ENCODE measurements at places on chromosomes 16 and 17.
A peak's percentile ranks its signal among the peaks of the same experiment; 100 is the strongest.

GRCh38 chr17:50598487-50598886, 36.2 kb upstream of the ABCC3 start:
- DNase-seq, result no peak

GRCh38 chr16:57145046-57146021, 40.5 kb downstream of the PSME3IP1 start:
- DNase-seq, result no peak

DNA sequence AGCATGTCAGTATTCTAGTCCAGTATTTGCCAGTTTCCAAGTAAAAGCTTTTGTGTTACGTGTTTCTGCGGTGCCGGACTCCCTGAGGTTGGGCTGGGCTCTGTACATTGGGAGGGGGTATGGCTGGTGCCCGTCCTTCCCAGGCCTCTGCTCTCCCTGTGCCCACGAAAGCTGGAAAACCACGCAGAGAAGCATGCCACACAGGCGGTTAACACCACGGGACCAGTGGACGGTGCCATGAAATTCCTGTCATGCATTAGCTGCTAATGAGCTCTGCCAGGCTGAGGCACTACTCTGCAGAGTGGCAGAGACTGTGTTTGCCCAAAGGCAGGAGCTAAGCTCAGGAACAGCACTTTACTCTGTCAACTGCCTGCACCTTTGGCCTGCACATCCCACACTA, 8.1 kb downstream of the SMIM5 start:
- no peak for DNase-seq

GRCh38 chr16:73317321-73317857, 269.5 kb upstream of the ZFHX3 start:
- DNase-seq, result no peak

DNA sequence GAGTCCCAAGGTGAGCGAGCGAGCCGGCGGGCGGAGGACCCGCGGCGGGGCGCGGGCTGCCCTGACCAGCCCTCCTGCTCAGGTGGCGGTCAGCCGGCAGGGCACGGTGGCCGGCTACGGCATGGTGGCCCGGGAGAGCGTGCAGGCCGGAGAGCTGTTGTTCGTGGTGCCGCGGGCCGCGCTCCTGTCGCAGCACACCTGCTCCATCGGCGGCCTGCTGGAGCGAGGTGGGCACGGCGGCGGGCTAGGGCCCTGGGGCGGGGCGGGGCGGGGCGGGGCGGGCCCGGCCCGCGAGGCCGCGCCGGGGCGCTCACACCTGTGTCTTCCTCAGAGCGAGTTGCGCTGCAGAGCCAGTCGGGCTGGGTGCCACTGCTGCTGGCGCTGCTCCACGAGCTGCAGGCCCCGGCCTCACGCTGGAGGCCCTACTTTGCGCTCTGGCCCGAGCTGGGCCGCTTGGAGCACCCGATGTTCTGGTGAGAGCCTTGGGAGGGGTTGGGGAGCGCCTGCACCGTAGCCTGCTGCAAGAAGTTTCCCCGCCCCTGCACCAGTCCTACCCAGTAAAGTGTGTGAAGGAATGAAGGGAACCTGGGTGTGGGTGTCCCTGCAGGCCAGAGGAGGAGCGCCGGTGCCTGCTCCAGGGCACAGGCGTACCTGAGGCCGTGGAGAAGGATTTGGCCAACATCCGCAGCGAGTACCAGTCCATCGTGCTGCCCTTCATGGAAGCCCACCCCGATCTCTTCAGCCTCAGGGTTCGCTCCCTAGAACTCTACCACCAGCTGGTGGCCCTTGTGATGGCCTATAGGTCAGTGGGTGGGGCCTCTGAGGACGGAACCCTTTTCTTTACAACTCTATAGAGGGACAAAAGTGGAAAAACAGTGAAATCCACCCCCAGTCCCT, 802 bp downstream of the SETD6 start:
- peak; percentile 35 for DNase-seq

DNA sequence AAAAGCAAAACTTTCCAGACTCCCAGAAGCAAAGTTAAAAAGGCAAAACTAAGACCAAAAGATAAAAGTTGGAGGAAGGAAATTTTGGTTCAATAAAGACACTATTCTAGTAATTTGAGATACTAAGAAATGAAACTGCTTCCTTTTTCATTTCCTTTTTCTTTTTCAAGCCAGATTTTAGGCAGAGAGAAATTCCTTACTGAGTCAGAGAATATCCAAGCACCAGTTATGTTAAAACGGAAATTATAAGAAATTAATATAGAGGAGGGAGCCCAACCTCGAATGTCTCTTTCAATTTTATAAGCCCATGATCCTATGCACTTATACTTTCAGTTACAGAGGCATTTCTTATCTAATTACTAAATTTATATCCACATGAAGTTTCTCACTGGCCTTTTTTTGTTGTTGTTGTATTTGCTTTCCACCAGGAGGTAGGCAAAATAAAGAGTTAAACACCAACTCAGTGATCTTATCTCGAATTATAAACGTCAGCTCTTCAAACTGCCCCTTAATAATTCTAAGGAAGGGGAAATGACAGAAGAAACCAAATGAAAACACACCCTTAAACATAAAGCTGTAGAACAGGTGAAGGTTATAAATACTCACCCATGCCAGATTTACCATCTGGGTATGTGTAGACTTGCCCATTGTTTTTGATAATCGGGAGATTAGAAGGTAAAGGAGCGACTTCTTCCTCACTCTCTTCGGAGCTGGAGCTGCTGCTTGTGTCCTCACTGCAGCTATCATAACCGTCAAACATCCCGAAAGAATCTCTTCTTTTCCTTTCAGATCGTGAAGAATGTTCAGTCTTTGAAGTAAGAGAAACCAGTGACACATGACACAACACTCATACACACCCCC, 35.2 kb downstream of the MBTD1 start:
- DNase-seq, result peak; percentile 13

GRCh38 chr17:6510321-6510977, 45.9 kb downstream of the PITPNM3 start:
- DNase-seq, result no peak

DNA sequence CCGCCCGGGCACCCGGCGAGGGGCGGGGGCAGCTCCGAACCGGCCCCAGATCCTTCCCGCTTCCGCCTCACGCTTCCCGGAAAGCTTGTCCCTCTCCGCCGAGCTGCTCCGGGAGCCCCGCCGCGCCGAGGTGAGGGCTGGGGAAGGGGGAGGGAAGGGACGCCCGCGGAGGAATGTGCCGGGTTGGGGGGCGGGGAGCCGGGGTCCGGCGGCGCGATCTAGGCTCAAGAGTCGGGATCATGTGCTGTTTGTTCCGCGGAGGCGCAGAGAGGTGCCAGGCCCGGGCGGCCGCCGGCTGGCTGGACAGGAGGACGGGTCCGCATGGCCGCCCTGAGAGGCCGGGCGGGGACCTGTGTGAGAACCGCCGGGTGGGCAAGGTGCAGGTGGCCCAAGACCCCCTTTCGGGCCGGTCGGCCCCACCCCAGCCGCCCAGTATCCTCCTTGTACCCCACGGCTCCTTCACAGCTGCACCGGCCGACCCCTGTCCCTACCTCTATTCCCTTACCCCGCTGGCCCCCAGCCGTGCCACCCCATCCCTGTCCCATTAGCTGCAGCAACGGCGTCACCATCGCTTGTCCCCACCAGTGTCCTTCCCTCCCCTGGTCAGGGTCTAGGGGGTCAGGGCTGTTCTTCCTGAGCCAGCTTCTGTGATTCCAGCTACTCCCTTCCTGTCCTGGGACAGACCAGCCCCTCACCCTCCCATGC, 429 bp downstream of the KIF1C start:
- no peak for DNase-seq

DNA sequence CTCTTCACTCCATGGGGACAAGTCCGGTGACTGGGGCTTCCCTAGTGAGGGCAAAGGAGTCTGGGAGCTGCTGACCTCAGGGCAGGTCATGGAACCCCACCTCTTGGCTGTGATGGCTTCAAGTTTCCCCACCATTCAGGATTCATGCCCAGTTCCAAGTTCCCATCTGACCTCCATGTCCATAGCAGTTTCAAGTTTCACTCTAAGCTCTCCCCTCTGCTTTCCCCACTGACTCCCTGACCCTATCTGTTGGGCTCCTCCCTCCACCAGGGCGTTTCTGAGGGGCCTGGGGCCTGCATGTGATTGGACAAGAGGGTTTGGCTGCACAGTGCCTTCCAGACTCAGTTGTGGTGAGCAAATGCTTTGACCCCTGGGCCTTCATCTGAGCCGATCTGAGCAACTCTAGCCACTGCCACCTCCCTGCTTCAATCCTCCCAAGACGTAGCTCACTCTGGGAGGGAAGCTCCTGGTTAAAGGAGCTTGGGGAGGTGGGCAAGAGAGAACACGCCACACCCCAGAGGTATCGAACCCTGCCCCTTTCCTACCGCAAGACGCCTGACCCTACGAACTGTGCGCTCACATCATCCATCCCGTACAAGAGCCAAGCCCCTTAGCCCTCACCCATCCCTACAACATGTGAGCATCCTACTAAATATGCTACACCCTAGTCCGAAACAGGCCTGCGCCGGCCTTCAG, 8.3 kb downstream of the ZNF629 start:
- no peak for DNase-seq

DNA sequence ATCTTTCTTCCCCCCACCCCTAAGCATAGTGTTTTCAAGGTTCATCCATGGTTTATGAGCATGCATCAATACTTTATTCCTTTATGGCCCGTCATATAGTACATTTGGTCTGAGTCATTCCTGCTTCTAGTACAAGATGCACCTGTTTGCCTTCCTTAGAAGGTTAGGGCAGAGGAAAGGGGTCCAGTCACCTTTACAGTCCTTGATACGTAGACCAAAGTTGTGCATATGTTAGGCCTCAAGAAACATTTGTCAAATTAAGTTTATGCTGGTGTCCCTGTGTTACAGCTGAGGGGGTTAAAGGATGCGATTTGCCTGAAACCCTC, 1.4 kb downstream of the CYB5D2 start:
- DNase-seq, result no peak

GRCh38 chr16:86064431-86065250, 165.7 kb downstream of the IRF8 start:
- DNase-seq, result no peak

GRCh38 chr16:35752773-35753558, 2293.6 kb downstream of the TP53TG3F start:
- DNase-seq, result no peak

DNA sequence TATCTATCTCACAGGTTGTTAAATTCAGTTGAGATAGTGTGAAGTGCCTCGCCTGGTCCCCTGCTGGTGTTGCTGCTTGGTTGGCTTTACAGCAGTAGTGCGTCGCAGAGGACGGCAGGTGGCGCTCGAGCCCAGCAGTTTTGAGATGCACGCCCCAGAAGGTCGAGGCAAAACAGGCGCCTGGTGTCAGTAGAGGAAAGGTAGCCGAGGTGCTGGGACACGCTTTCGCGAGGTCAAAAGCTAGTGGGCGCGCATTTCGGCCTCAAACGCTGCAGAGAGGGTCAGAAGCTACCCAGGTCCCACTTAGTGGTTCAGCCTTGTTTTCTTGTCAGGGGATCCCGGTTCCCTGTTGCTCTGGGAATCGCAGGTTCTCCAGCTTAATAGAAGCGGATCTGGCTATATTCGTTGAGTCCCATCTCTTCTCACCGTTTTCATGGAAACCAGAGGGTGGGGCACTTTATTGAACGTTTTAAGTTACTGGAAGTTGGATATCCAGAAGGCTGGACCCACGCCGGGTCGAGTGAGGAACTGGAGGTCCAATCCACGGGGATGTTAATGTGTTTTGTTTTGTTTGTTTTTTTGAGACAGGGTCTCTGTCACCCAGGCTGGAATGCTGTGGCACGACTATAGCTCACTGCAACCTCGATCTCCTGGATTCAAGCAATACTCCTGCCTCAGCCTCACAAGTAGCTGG, 10.3 kb upstream of the ZFP90 start:
- peak; percentile 90 for DNase-seq

- no peak for DNase-seq
Observed at GRCh38 chr17:49216953-49217650, 6.6 kb downstream of the ABI3 start.

GRCh38 chr17:66169839-66170238, 22.1 kb downstream of the CEP112 start:
- DNase-seq, result no peak

DNA sequence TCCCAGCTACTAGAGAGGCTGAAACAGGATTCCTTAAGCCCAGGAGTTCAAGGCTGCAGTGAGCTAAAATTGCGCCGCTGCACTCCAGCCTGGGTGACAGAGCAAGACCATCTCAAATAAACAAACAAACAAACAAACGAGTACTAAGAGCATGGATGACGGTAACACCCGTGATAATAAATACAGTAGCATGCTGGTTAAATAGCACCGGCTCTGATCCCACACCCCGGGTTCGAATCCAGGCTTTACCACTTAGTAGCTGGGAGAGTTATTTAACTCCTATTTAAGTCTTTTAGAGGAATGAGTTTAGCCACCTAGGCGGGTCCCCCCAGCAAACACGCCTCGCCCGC, 301 bp upstream of the METTL22 start:
- DNase-seq, result no peak

- DNase-seq, result no peak
Observed at GRCh38 chr17:38710985-38711384, 5.9 kb downstream of the MLLT6 start.

GRCh38 chr17:44940768-44941167, 6.8 kb downstream of the KIF18B start:
- DNase-seq, result no peak

GRCh38 chr16:3874794-3875692, 5.5 kb downstream of the CREBBP start:
- no peak for DNase-seq

DNA sequence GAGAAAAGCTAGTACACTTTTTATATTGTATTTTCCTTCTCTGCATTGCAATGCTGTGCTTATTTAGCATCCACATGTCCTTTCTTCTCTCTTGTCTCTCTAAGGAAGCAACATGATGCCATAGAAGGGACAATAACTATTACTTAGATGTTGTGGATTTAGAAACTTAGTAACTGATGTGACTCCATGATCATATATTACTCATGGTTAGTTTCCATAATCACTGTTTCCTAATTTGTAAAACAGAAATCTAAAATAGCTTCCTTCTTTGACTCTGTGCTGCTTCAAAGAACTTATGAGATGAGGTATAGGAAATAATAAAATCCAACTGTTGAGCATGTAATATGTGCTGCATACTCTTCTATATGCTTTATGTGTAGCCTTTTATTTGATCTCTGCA, 6.6 kb upstream of the ABCA5 start:
- no peak for DNase-seq

- DNase-seq, result no peak
Observed at GRCh38 chr16:63578791-63579190, 1542.6 kb upstream of the CDH8 start.

DNA sequence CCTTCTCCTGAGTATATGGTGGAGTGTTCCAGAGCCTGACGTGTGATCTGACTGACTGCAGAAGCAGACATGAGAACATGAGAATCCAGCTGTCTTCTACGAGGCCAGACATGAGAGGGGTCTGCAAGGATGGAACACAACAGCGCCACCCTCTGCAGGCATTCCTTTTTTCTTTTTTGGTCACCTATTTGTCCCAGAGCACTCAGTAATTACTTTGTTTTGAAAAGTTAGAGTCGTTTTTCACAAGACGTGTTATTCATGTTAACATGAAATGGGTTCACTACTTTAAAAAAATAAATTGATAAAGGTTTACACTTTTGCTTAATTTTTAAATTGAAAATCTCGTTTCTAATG, 43.8 kb upstream of the ATP2A3 start:
- no peak for DNase-seq

GRCh38 chr17:75601057-75601987, 13.7 kb downstream of the MYO15B start:
- DNase-seq, result peak; percentile 65

Measured in GM03348 (cell line).